ENCODE measurements at places on chromosomes 5 and 9.

DNA sequence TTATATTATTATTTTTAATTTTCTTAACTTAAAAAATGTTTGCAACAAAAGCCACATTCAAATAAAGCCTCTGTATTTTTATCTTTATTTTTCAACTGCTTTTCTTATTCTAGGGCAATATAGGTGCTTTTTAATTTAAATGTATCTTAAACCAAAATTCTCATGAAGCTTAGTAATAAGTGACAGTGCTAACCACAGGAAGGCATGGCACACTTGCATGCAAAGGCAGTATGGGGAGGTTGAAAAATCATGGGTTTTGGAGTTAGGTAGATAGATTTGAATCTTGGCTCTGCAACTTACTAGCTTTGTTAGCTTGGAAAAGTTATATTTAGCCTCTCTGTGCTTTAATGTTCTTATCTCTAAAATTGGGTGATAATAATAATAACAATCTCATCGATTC lies 458.0 kb downstream of the DMAC1 start:
- DNase-seq = no peak

GRCh38 chr5:103120607-103121200 lies 603 bp downstream of the PPIP5K2 start:
- DNase-seq = no peak

DNA sequence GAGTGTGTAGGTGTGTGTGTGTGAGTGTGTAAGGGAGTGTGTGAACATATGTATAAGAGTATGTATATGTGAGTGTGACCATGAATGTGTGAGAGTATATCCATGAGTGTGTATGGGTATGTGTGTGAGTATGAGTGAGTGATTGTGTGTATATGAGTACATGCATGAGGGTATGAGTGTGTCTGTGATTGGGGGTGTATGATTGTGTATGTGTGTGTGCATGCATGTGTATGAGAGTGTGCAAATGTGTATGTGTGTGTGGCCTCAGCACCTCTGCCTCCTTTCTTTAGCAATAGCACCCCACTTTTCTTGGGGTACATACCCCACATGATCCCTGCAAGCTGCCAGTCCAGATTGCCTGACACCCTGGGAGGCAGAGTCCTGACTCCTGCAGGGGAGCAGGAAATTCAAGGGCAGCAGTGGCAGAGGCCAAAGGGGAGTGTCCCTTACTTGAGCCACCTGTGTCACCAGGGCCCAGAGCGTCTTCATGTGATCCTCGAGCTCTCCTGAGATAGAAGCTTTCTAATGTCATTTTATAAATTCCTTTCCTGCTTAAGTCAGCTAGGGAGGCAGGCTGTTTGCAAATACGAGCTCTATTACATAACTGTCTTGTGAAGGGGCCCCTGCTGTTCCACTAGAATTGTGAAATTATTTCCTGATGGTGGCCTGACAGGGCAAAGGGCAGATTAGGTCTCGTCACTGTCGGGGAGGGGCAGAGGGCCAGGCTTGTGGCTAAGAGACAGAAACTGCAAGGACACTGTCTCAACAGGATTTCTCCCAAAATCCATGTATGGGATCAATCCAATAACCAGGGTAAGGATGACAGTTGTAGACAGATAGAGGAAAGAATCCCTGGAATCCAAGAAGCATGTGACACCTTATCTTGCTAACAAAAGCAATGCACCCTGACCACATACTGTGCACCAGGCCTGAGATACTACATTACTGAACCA lies 389.1 kb downstream of the GADD45G start:
- peak; percentile 25 for DNase-seq

- DNase-seq = no peak
Observed at GRCh38 chr9:137017791-137018497, 10.1 kb downstream of the ABCA2 start.
